ENCODE measurements at places on chromosomes 12 and 14.

DNA sequence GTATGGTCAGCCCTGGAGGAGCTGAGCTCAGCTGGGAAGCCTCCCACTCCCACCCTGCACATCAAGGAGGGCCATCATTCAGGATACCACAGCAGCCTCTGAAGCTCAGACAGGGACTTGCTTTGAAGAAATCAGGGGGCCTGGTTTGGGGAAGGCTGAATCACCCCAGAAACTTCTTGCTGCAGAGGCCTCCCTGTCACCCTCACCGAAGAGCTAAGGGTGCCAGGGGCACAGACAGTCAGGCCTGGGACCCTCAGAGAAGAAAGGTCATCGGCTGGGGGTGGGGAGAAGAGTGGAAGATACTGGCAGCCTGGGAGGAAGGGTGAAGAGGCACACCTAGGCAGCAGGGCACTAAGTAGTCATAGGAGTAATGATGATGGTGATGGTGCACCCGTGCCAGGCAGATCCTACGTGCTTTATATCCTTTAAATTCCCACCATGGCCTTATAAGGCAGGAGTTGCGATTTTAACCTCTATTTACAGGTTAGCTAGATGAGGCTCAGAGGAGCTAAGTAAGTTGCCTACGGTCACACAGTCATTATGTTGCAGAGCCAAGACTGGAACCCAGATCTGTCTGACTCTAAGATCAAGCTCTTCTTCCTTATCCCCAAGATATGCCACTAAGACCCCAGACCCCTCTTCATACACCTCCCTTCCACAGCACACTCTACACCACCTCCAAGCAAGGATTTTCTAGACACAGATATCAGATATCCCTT is 28.5 kb upstream of the PNMA1 start:
- peak; percentile 50 for DNase-seq

DNA sequence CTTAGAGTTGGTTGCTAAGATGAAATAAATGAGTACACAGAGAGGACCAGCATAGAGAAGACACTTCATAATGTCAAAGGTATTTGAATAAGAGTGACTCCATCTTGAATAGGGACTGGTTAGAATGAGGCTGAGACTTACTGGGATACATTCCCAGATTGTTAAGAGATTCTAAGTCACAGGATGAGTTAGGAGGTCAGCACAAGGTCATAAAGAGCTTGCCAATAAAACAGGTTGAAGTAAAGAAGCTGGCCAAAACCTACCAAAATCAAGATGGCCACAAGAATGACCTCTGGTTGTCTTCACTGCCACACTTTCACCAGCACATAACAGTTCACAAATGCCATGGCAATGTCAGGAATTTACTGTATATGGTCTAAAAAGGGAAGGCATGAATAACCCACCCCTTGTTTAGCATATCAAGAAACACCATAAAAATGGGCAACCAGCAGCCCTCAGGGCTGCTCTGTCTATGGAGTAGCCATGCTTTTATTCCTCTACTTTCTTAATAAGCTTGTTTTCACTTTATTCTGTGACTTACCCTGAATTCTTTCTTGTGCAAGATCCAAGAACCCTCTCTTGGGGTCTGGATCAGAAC is 8.3 kb upstream of the SERPINA1 start:
- DNase-seq, result no peak

GRCh38 chr12:38282886-38283285 is 33.7 kb upstream of the ALG10B start:
- no peak for DNase-seq

DNA sequence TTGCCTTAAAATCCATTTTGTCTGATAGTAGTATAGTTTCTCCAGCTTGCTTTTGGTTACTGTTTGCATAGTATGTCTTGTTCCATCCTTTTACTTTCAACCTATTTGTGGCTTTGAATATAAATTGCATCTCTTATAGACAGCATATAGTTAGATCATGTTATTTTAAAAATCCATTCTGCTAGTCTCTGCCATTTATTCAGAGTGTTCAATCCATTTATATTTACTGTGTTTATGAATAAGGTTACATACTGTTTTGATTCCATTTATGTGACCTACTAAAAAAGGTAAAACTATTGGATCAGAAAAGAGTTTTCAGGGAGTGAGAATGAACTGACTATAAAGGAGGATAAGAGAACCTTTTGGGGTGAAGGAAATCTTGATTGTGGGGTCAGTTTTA is 29.6 kb upstream of the VPS33A start:
- DNase-seq, result no peak

- peak; percentile 50 for DNase-seq
These were observed 5.8 kb upstream of the TNFRSF1A start for GRCh38 chr12:6347367-6348338.

DNA sequence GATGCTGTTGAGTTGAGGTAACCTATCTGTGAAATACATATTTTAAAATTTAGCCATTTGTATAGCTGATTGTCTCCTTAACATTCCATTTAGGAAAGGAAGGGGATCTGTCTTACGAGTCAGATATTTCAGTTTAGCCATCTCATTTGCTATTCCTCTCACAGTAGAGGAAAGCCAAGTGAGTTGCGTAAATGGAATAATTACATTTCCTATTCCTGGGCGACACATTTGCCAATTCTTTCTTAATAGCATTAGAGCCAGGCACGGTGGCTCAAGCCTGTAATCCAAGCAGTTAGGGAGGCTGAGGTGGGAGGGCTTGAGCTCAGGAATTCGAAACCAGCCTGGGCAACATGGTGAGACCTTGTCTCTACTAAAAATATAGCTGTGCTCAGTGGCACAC is 116.3 kb downstream of the TMX1 start:
- no peak for DNase-seq

GRCh38 chr14:52473557-52473956 is 78.7 kb downstream of the TXNDC16 start:
- DNase-seq, result no peak

GRCh38 chr14:32404784-32405573 is 75.9 kb downstream of the AKAP6 start:
- no peak for DNase-seq

DNA sequence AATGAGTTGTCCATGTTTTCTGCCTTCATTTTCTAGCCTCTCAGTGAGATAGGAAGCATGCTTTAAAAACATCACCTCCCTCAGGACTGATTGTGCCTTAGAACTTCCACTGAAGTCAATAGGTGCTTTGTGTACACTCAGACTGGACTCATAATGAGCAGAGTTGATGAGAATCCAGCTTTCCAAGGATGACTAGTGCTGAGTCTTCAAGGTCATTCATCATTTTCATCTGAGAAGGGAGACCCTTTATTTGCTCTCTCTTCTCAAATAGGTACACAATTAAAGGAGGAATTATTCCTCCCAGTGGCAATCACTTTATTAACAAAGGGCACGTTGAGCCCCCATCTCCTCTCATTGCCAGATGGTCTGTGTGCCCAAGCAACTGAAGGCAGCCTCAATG is 210.9 kb upstream of the PRKD1 start:
- no peak for DNase-seq

GRCh38 chr14:105499256-105500035 is 8.4 kb downstream of the TEDC1 start:
- no peak for DNase-seq

GRCh38 chr14:24634158-24634557 is at the start of gene GZMB:
GZMB (minus strand) TSS chr14:24634190; CDS start chr14:24634160, 30 bp downstream.
- DNase-seq, result peak; percentile 28

GRCh38 chr14:70664698-70665447 is 23.2 kb downstream of the TTC9 start:
- no peak for DNase-seq

DNA sequence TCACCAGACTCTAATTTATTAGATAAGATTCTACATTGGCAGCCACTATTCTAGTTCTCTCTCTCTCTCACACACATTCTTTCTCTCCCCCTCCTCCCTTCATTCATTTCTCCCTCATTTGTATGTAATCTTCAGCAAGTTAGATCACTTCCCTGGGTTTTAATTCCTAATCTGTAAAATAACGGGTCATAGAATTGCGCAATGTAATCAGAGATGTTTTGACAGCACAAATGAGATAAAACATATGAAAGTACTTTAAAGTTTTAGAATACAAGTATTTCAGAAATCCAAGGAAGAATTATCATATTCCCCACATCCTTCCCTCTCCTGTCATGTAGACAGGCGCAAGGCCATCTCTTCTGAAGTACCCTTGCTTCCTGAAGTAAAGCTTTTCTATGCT is 21.7 kb downstream of the STYK1 start:
- DNase-seq, result no peak

GRCh38 chr12:447141-447540 is 12.6 kb upstream of the B4GALNT3 start:
- no peak for DNase-seq

GRCh38 chr14:92690171-92691011 is 58.0 kb downstream of the LGMN start:
- DNase-seq, result no peak

- no peak for DNase-seq
These were observed 72.8 kb downstream of the TTC7B start for GRCh38 chr14:90743425-90743824.

- DNase-seq, result peak; percentile 89
These were observed at the start of gene ANKRD52 for GRCh38 chr12:56258068-56258819. ANKRD52 (minus strand) TSS chr12:56258384; CDS start chr12:56258269, 115 bp downstream.

DNA sequence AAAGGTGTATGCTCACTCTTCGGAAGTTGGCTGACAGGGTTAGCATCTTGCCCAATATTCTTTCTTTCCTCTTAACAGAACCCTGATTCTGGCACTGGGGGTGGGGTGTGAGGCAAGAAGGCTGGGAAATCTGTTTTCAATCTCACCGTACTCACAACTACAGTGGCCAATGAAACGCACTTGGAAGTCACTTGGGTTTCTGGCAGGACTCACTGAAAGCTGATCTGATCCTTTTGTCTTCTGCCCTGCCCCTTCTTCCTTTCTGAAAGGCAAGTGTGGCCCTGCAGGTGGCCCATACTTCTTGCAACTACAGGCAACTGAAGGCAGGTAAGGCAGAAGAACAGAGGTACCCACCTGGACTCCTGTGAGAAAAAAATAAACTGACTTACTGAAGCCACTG is 106.9 kb downstream of the STXBP6 start:
- DNase-seq, result no peak

DNA sequence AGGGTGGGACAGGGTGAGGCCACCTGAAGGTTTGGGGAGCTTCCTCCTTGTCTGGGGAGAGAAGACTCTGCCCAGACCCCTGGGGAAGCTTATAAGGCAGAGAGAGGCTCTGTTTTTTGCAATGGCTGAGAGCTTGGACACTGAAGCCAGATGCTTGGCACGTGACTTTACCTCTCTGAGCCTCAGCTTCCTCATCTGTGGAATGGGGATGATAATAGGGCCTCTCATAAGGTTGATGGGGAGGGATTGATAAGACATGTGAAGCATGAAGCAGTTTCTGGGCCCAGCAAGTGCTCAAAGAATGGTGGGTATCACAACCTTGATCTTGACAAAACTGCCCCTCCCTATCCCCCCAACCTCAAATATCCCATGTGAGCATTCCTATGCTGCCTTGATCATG is 195.4 kb upstream of the LHX5 start:
- no peak for DNase-seq

- no peak for DNase-seq
These were observed 449.6 kb downstream of the TMEM117 start for GRCh38 chr12:44285321-44285960.

DNA sequence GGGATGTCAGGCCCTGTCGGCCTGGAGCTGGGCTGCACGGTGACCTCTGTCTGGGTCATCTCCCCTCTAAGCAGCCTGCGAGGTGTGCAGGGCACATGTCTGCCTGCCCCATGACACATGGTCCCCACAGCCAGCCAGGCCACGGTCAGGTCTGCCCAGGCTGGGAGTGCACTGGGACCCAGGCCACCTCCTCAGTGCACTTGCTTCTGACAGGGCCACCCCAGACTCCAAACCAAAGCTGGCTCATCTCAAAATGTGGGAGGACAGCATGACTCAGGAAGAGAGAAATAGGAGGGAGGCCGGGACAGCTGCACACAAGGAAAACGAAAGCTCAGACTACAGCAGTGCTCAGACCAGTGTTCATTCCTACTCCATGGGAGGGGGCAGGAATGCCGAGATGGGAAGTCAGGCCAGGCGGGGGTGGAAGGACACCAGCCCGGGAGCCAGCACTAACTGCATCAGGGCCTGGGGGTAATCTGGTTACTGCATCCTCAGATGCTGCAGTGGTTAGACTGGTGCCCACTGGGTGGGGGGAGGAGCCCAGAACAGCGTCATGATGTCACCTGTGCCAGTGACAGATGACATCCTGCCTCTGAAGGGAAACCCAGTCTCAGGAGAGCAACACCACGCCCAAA is 4.0 kb downstream of the P2RX2 start:
- DNase-seq, result no peak

DNA sequence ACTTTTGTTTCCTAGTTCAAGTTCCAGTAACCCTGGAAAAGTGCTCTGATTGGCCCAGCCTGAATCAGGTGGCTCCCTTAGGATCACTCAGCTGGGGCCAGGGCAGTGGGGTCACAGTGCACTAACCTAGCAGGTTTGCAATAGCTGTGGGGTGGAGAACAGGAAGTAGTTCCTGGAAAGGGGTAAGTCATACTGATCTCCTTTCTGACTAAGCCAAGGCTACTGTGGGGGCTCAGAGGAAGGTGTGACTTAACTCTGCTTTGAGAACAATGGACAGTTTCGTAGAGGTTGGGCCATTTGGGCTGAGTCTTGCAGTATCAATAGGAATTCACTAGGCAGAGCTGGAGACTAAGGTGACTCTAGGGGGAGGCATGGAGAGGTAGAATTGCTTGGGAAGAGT is 89.4 kb downstream of the KIF26A start:
- no peak for DNase-seq

- no peak for DNase-seq
These were observed 63.0 kb upstream of the PRMT8 start for GRCh38 chr12:3427956-3428355.

DNA sequence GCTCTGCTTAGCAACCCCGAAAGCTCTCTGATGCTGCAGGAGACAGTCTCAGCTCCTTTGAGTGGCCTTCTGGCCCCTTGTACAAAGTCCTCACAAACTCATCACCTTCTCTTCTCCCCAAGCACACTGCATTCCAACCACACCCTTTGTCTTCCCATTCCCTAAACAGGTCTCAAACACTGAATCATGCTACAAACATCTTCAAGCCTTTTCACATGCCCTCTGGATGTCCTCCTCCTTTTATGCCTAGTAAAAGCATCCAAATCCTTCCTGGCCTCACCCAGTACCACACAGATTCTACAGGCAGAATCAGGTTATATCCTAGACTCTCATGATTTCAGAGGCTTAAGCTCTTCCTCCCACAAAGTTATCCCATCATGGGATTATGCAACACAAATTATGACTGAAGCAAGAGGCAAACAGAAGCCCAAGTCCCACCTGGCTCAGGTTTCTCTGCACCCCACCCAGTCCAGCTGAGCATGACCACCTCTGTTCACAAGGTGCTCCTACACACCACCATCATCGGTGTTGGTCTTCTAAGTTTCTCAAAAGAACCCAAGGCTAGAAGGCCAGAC is 61.4 kb upstream of the PCED1B start:
- no peak for DNase-seq
